Fibroblast of villous mesenchyme (primary cell): ENCODE measurements at places on chromosomes 3 and 15.

GRCh38 chr3:29922992-29923746 lies 642.3 kb downstream of the RBMS3 start:
- peak; percentile 94 for DNase-seq

DNA sequence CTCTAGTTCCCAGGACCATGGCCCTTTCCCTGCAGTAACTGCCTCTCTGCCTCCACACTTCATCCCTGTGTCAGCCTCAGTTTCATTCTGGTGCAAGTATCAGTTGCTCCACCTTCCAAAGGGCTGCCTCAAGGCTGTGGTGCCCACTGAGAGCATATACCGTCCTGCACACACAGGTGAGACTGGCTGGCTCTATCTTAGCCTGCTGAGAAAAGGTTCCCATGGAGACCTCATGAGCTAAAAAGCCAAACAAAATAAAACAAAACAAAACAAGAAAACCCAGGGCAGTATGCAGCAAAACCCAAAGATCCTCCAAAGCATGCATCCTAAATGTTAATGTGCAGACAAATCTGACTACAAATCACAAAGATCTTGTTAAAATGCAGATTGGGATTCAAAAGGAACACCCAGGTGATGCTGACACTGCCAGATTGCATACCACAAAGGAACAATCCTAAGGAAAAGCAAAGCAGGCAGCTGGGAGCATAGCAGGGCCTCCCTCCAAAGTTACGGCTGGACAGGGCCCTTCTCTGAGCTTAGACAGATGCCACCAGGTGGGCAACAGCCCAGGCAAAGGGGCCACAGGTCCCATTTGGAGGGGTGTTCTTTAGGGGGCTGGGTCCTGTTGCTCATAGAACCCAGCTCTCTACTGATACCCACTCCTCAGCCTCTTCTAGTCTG lies 76.3 kb upstream of the SLCO2A1 start:
- no peak for DNase-seq

- DNase-seq: no peak
Observed at GRCh38 chr3:52153389-52154096, 680 bp downstream of the POC1A start.

DNA sequence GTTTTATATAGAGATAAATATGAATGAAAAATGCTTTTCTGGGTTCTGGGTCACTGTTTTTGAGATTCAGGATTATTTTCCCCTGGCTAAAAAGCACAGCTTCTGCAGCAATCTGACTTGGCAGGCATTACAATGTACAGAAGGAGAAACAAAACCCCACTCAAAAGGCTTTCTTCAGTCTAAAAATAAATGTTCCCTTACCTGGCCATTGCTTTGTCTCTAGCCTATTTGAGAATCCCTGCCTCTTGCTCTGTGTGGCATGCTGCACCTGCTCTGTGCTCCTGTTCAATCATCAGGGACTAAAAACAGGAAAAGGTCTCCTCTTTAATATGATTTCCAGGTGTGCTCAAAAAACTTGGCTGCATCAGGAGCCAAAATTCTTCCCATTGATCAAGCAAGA lies 187.4 kb upstream of the STAC start:
- no peak for DNase-seq

GRCh38 chr3:150055332-150055731 lies 84.6 kb upstream of the PFN2 start:
- DNase-seq: no peak

DNA sequence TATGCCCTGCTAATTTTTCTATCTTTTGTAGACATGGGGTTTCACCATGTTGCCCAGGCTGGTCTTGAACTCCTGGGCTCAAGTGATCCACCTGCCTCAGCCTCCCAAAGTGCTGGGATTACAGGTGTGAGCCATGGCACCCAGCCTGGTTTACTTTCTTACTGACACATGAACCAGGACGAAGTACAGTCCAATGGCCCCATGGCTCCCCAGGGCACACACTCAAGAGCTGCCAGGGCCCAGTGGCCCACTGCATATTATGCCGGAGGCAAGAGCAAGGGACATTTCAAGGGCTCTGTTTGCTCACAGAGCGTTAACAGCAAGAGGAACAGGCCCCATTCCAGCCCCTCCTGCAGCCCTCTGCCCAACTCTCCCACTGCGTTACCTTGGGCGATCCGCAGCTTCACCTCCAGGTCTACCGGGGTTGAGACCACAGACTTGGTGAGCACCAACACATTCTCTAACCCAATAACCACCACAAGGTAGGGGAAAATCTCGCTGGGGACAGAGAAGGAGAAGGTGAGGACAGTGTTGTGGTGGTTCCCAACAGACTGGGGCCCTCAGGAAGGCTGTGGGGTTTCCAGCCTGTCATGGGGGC lies 42.8 kb downstream of the PTPN23 start:
- no peak for DNase-seq

DNA sequence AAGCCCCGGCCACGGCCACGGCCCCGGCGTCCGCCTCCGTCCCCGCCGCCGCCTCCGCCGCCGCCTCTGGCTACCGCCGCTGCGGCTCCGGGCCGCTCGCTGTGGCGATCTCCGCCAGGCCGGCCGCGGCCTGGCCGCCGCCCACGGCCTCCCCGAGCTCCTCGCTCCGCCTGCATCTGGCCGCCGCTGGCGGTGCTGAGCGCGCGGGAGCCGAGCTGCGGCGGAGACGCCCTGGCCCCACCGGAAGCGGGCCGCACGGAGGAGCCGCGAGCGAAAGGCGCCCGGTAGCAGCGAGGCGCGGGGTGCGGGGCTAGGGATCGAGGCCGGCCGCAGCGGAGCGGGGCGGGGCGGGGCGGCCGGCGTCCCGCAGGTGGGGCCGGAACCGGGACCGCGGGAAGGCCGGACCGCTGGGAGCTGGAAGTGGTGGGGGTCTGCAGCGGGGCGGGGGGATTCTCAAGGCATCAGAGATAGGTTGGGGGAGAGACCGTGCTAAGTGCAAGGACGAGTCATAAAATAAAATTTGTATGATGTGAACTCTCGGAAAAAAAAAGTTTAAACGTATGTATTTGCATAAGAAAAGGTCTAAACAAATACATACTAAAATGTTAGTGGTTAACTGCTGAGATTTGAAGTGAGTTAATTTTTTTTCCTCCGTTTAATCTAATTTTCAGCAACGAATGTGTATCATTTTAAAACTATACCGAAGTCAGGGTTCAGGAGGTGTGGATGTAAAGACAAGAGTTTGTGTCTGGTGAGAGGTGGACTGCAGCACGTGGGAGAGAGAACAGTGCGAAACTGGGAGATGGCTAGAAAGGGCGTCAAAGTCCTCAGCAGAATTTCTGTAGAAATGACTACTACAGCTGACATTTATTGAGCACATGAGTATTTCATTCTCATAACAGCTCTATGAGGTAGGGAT lies at the start of gene AVEN:
AVEN (minus strand) TSS at position 334 of the 919 bp plus-strand sequence; CDS start at position 176, 158 bp downstream.
- DNase-seq: peak; percentile 58

DNA sequence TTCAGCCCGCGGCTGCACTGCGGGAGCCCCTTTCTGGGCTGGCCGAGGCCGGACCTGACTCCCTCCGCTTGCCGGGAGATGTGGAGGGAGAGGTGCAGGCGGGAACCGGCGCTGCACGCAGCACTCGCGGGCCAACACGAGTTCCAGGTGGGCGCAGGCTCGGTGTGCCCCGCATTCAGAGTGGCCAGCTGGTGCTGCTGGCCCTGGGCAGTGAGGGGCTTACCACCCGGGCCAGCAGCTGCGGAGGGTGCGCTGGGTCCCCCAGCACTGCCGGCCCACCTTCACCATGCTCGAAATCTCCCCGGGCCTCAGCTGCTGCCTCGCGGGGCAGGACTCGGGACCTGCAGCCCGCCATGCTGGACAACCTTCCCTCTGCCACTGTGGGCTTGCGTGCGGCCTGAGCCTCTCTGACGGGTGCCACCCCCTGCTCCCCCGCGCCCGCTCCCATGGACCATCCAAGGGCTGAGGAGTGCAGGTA lies 733.5 kb upstream of the CCDC54 start:
- no peak for DNase-seq

DNA sequence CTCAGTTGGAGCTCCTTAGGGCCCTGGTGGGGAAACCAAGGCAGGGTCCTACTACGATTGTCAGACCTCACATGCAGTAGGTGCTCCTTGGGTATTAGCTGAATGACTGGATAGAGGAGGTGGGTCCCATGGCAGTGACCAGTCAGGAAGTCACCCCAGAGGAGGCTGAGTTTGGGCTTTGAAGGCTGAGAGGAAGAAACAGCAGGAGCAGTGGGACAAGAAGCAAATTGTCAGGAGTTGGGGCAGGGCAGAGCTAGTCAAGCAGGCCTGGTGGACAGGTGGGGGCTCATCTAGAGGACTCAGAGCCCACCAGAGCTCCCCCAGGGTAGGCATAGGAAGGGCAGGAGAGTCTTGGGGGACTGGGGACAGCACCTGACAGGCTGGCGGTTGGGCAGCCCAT lies 3.1 kb downstream of the NBEAL2 start:
- no peak for DNase-seq

- DNase-seq: no peak
Observed at GRCh38 chr15:71224024-71224423, 108.8 kb downstream of the THSD4 start.

DNA sequence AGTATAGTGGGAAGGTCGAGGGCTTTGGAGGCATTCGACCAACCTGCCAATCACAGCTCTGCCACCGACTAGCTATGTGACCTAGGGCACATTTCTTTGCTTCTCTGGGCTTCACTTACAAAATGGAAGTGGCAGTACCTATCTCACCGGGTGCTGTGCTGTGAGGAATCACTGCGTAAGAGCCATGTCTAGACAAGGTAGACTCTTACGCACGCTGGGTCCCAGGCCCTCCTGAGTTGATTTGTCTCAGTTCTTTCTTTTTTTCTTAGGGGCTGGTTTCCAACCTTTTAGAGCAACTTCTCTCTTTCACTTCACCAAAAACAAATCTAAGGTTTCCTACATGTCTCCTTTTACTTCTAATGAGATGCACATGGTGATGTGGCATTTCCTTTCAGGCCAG lies 18.8 kb downstream of the CA12 start:
- DNase-seq: no peak

- DNase-seq: no peak
Observed at GRCh38 chr3:69197922-69198530, 75.6 kb upstream of the LMOD3 start.

DNA sequence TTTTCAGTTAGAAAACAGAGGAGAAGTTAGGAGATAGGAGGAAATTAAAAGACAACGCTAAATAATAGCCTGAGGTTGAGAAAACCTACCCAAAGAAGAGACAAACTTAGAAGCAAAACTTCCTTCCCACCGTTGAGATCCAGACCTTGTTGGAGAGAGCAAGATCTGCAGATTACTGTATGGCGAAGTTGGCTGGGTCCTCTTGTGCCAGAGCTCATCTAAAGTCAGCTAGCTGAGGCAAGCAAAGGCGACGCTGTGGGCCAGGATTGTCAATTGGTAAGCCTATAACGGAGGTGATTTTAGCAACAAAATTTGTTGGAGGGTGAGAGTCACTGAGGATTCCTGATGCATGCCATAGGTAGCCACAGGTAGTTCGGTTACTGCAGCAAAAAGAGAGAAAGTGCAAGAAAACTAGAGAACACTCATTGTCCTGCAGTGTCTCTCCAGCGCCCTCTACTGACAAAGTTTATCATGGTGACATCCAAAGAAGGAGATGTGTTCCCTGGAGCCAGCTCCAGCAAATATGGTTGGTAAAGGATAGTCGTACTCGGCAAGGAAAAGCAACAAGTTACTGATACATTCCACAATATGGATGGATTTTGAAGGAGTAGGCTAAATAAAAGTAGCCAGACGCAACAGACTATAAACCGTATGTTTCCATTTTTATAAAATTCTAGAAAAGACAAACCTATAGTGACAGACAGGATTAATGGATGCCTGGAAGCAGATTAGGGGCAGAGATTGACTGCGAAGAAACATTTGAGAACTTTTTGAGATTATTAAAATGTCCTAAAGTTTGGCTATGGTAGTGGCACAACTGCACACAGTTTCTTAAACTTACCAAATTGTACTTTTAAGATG lies 9.8 kb upstream of the OR5K4 start:
- DNase-seq: peak; percentile 35

GRCh38 chr3:141268306-141268705 lies 36.7 kb downstream of the PXYLP1 start:
- no peak for DNase-seq

DNA sequence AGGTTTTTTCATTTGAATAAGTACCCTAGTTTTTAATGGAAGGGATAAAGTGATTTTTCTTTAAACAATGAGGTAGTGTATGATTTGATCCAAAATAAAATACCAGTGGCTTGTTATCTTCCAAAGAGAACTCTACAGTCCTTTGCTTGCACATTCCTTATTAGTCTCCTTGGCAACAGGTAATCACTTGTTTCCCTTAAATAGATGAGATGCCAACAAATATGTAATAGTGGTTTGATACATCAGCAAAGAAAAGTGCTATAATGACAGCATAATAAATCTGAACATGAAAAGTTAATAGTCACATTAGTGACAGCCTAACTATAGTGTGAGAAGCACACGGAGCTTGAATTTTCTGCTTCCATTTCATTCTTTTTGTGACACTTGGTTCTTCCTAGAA lies 360.2 kb downstream of the ZNF385D start:
- DNase-seq: no peak
